ENCODE measurements at places on chromosomes 7 and 10. TPM values are rescaled to one million over a fixed set of nuclear protein-coding genes. Genes with fewer than 3 reads are reported as not detected.

Gene PLXDC2
- total RNA-seq = 11.4 TPM

Gene UPK3BL2
- total RNA-seq = 2.8 TPM

DNA sequence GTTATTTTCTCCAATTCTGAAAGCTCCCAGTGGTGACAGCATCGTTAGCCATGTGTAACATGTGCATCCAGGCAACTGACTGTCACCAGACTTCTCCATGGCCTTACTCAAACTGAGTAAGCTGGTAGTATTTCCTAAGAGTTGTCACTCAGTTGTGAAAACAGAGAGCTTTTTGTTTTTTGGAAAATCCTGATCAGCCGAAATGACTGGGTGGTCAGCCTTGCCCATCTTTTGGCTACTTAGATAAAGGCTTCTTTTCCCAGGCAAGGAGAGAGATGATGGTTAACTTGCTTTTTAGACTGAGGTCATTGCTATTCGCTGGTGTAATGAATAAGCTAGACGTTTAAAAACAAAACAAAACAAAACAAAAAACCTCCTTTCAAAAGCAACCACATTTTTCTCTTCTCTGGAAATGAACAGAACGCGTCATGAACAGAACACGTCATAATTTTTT lies 159.5 kb upstream of the KLF14 start:
- no peak for DNase-seq

DNA sequence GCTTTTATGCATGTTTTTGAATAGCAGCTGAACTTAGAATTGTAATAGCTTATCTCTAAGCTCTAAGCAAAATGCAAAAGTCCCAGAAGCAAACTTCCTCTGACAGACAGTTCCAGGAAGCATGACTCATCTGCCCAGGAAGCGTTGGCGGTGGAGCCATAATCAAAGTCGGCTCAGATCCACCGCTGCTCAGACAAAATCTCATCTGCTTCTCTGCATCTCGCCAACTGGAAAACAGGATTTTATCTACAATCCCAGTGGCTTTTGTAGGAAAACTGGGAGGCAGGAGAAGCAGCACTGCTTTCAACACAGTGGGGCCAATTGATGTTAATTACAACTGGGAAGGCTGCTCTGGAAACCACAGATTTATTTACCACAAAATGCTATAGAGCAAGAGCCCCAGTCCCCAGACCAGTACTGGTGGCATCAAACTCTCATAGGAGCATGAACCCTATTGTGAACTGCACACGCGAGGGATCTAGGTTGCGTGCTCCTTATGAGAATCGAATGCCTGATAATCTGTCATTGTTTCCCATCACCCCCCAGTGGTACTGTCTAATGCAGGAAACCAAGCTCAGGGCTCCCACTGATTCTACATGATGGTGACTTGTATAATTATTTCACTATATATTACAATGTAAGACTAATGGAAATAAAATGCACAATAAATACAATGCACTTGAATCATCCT lies 99.9 kb downstream of the CUBN start:
- DNase-seq = peak; percentile 77

DNA sequence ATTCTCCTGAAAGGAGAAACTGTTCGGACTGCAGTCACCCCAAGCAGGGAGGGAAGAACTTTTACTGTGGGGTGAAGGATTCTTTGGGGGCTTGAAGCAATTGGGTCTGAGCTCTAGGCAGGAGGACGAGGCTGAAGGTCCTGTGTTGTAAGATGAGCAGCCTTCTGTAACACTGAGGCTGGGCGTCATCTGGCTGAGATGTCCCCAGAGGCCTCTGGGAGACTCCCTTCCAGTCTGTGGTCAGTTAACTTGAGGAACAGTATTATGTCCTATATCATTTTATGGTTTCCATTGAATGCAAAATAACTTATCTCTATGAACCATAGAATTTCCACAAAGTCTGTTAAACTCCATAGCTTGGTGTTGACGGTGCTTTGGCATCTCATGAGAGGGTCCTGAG lies 26.3 kb downstream of the FIGNL1 start:
- DNase-seq = no peak

GRCh38 chr7:64882341-64883112 lies 20.5 kb upstream of the ZNF273 start:
- peak; percentile 1 for DNase-seq

DNA sequence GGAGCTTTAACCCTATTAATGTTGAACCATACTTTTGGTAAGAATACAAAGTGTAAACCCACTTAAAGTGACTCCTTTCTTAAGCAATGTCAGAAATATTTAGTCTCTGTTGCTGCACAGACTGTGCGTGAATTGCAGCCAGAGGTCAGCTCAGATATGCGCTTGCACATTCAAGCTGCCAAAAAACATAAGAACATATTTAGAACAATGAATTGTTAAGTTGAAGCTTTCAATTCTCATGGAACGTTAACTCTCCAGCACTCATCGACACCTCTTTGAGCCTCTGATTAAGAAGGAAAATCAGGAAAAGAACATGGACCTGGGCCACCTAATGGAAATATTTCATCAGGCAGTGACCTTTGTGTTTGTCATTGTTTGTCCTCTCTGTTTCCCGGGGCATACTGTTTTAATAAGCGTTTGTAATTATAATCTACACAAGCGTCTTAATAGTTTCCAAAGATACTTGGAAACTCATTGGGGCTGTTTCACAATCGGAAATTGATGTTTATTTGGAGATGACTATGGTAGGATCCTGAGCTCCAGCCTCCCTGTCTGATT lies 193.0 kb upstream of the CELF2 start:
- DNase-seq = no peak

GRCh38 chr7:75054744-75055143 lies 18.9 kb downstream of the RCC1L start:
- no peak for DNase-seq

DNA sequence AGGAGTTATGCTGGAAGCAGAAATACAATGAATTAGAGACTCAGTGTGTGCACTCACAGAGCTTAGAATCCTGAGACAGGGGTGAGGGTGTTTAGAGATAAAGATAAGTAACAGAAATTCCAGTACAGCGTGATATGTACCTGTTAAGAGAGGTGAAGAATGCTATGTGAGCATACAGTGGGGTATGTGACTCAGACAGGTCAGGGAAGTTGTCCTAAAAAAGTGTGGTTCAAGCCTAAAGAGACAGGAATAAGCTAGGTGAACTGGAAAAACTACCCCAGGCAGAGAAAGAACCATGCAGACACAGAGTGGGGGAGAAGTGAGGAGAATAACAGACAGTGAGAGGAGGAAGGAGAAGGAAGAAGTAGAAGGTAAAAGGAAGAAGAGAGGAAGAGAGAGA lies 8.6 kb downstream of the SMIM30 start:
- DNase-seq = no peak

DNA sequence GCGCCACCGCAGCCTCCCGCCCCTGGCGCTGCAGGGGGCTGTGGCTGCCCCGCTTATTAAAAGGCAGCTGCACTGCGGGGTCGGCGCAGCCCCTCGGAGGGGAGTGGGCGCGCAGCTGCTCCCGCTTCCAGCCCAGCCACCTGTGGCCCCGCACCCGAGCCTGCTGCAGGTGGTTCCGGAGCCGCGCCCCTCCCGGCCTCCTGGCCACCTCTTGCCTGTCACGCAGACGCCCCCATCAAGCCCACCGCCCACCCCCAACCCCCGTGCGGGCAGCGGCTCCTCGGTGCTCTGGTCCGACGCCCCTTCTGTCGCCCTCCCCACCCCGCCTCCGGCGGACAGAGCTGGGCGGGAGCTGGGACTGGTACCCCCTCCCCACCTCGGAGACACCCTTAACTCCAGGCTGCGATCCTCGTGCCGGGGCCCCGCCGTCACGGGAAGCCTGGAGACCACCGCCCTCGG lies 549 bp downstream of the CALY start:
- DNase-seq = no peak

GRCh38 chr7:64888901-64889685 lies 14.0 kb upstream of the ZNF273 start:
- DNase-seq = no peak

Measured in SJCRH30 (cell line).